Omental fat pad (tissue), 4 donors: ENCODE measurements at places on chromosomes 1 and 21. TPM values are rescaled to one million over a fixed set of nuclear protein-coding genes. Genes with fewer than 3 reads are reported as not detected.

Gene BEND5
- total RNA-seq, result 1.5 TPM

Gene ITGB2
- 224 TPM for total RNA-seq

Gene ATAD3B
- 11.8 TPM for total RNA-seq

Gene TAS1R1
- not detected for total RNA-seq

Gene PGLYRP3
- not detected for total RNA-seq

Gene TFF2
- total RNA-seq, result not detected

Gene CAMK1G
- total RNA-seq, result not detected

Gene KPRP
- total RNA-seq, result not detected

Gene C1orf115
- 38.2 TPM for total RNA-seq

Gene RAVER2
- total RNA-seq, result 14.3 TPM

Gene KANK4
- total RNA-seq, result 1.8 TPM

Gene BLACAT1
- not detected for total RNA-seq

Gene SPTA1
- total RNA-seq, result 1.1 TPM

Gene ANGPTL3
- not detected for total RNA-seq

Gene STIL
- 2.2 TPM for total RNA-seq

Gene NCAM2
- 2.3 TPM for total RNA-seq

Gene AVPR1B
- total RNA-seq, result not detected

Gene GRIK1
- not detected for total RNA-seq

Gene OLIG1
- not detected for total RNA-seq

Gene ACKR1
- 80.8 TPM for total RNA-seq

Gene ZBED6
- total RNA-seq, result 28.1 TPM

Gene SYDE2
- 8.4 TPM for total RNA-seq

Gene FMO1
- 9.5 TPM for total RNA-seq

Gene AGBL4
- 0.31 TPM for total RNA-seq

Gene PCBP3
- 15.3 TPM for total RNA-seq

Gene LRRC8C
- 10.9 TPM for total RNA-seq

Gene ELF3
- total RNA-seq, result 0.47 TPM

- DNase-seq, result no peak
These were observed 14.5 kb upstream of the TNFRSF1B start for GRCh38 chr1:12152113-12152891.

- DNase-seq, result no peak
These were observed 96.9 kb downstream of the COP1 start for GRCh38 chr1:176110203-176110602.

DNA sequence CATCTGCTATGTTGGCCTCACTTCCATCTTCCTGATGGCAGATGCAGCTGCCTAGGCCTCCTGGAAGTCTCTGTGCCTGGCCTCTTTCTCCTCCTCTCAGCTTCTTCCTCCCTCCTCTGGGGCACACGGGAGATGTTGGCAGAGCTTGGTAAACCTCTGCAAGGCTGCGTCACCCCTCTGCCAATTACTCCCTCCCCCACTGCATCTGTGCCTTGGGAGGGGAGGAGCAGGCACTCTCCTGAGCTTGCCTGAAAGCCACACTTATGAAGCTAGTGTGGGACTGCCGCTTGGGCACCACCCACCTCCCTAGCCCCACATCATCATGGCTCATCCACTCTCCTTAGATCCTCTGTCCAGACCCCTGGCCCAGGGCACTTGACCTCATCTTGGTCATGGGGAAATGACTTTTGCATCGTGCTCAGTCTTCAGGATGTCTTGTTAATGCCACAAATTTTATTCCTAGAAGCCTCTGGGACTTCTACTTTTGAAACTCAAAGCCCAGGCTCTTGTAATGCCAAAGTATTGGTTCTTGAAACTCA, 7.3 kb upstream of the TMEM51 start:
- DNase-seq, result no peak

DNA sequence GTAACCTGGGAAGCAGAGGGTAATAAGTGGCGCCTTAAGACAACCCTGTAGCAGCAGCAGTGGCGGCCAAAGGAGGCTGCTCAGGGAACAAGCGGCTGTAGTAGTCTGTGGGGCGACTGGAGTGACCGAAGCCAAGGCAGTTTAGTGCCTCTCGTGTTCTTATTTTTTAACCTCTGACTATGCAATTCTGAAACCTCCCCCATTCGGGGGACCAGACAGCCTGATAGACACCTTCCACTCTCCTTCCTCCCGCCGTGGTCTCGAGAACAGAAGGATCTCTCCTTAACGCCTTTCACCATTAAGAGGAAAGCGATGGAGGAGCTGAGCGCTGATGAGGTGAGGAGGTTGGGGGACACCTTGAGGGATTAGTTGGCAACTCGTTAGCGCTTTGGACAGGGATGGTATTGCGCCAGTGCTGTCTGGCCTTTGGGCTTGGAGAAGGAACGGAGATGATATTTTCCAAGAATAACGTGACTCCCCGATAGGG, 644 bp downstream of the UBE4B start:
- no peak for DNase-seq

GRCh38 chr1:221310180-221310579, 430.9 kb downstream of the HLX start:
- no peak for DNase-seq

DNA sequence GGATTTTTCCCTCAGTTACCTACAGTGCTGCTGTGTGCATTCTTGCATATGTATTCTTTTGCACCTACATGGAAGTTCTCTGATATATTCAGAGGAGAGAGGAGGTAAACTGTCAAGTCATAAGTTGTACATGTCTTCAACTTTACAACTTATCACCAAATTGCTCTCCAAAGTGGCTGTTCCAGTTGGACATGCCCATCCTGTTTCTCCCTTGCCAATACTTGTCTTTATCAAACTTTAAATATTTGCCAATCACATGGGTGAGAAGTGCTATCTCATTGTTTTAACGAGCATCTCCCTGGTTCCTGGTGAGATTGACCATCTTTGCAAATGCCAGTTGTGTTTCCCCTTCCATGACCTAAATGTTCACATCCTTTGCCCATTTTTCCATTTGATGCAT, 88.2 kb downstream of the KIF26B start:
- no peak for DNase-seq

DNA sequence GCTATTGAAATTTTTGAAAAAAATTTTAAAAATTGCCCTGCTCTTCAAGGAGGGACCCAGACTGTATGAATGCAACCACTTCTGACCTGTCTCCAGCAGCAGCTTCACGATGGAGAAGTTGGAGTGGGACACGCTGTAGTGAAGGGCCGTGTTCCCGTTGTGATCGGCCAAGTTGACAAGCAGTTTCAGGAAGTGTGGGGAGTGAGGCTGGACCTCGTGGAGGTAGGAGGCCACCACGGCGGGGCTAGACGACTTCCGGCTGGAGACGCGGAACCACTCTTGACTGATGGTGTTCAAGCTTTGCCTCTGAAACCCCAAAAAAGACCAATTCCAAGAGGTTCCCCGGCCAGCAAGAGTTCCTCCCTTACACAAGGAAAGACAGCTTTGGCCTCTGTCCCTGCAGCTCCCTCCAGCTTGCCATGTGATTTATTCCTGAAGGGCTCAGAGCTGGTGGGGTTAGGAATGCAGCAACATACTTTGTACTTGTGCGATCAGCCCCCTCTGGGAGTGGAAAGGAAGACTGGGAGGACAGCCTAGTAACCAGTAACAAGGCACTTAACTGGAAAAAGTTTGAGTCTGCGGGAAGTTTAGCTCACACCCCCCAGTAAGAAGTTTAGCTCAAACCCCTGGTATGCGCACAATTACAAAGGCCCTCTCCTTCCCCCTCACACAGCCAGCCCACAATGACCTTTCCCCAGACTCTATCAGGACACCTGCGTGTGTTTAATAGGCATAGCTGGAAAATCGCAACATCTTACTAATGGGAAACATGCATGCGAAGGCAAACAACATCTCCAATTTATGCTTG, 56.0 kb downstream of the KANK4 start:
- no peak for DNase-seq

GRCh38 chr1:75838079-75838478, 41.4 kb downstream of the MSH4 start:
- DNase-seq, result no peak

GRCh38 chr1:111909030-111909429, 80.4 kb downstream of the KCND3 start:
- DNase-seq, result no peak

GRCh38 chr1:2921970-2922686, 99.1 kb upstream of the ACTRT2 start:
- no peak for DNase-seq

- DNase-seq, result peak; percentile 54
These were observed 47.8 kb upstream of the ECE1 start for GRCh38 chr1:21337928-21338572.

DNA sequence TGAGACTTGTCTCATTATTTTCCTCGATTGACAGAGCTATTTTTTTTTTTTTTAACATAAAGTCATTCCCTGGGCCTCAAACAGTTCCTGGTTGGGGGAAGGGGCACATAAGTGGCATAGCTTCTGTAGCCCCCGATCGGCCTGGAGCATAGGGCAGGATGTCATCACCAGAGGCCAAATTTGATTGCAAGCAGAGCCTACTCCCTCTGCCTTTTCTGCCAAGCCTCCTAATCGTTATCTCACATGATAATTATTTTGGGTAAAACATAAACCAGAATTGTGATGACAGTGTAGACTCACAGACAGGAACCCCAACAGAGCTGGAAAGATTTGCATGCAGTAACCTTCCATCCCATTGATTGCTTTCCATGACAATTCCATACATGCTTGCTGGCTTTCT, 404.8 kb downstream of the PCP4 start:
- DNase-seq, result no peak

- no peak for DNase-seq
These were observed 1.6 kb upstream of the EVA1C start for GRCh38 chr21:32410916-32411315.

DNA sequence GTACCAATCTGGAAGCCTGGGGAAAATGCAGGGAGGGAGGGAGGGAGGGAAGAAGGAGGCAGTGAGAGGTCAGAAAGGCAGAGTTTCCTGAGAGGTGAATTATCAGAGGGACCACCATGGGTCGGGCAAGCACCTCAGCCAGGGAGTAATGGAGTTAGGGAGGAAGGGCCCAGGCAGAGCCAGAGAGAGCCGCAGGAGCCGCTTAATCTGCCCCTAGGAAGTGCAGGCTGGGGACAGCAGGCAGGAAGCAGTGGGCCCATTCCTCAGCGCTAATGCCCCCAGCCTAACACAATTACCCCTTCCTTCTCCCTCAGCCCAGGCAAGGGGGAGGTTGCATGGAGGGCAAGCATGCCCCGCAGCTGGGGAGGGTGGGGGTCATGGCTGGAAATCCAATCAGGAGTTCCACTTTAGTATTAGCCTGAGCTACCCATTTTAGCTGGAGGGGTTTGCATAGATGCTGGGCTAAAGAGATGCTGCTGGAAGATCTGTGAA, 109.0 kb downstream of the TMEM53 start:
- DNase-seq, result no peak

- no peak for DNase-seq
These were observed 256.4 kb upstream of the FGGY start for GRCh38 chr1:59040486-59040885.

DNA sequence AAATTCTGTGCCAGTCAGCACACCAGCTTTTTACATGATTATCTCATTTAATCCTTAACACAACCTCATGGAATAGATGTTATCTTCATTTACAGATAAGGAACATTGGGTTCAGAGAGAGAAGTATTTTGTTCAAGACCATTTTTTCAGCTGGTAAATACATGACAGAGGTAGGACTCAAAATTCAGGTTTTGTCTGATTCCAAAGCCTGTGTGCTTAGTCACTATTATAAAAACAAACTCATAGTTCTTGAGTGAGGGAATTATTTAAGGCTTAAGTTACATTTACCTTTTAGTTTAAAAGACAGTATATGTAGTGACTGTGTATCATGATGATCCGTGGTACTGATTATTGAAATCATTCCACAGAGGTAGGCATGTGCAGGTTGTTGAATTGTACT, 125.2 kb downstream of the MAGI3 start:
- no peak for DNase-seq

GRCh38 chr1:44775930-44776729, 790 bp downstream of the RPS8 start:
- DNase-seq, result no peak

GRCh38 chr1:8702472-8702849, 115.0 kb downstream of the RERE start:
- DNase-seq, result no peak

- no peak for DNase-seq
These were observed 20.5 kb upstream of the NPHP4 start for GRCh38 chr1:6012529-6013318.

GRCh38 chr1:82390627-82391026, 589.9 kb downstream of the ADGRL2 start:
- no peak for DNase-seq

DNA sequence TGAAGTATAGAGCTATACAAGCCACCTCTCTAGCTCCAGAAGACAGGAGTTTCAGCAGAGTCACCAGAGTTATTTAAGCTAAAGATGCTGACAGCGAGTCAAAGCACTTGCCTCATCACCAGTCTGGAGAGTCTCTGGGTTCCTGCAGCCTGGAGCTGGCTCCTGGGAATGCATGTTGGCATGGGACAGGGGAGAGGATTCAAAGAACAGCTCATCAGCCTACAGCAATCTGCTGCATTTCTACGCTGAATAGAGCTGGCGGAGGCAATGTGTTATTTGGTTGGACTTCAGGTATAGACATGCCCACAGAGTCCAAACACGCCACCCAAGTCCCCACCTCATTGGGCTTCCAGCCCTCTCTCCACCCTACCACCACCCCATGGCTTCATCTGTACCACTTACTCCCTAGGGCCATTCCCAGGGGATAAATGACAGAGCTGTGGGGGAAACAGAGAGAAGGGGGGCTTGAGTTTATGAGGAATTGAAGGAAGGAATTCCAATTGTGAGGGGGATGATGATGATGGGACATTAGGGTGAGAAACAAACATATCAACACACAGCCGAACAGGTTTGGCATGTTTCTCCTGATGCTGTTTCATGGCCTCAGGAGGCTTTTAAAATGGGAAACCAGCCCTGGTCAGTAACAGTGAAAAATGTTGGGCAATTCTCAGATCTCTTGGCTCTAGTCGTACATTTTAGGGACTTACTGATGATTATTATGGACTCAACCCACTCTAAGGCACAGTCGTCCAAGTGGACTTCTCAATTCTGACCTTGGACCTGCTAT, 58.4 kb downstream of the PLEKHA6 start:
- no peak for DNase-seq

DNA sequence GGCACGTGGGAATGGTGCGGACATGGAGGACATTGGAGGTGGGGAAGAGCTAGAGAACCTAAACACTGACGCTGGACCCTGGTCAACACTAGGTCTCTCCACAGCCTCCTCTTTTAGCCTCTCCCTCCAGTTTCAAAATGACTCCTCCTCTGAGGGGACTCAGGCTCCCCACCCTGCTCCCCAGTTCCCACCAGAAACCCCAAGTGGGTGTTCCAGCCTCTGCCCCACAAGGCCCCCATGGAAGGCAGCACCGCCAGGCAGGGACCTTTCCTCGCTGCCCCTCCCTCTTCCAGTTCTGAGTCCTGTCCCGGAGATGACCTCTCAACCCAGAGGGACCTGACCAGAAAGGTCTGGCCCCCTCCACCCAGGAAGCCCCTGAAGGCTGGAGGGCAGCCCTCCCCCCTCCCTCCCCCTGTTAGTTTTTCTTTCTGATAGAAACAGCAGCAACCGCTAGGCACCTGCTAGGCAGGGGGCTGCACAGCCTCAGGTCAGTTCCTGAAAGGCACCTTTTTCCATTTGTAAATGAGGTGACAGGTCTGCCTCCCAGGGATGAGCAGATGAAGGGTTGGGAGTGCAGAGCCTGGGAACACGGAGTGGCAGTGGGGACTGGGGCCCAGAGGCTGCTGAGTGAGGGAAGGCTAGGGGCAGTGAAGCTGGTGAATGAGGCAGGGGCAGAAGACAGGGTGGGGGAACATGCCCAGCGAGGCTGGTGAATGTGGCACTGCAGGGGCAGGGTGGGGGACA, 9.3 kb upstream of the ITGB2 start:
- DNase-seq, result no peak

- no peak for DNase-seq
These were observed 64.9 kb downstream of the TOR1AIP2 start for GRCh38 chr1:179812501-179813292.

- no peak for DNase-seq
These were observed 142.8 kb upstream of the VAMP3 start for GRCh38 chr1:7628273-7628672.
